ENCODE measurements at places on chromosomes 16 and 17.

- DNase-seq = no peak
Observed at GRCh38 chr17:34398990-34399389, 36.0 kb upstream of the CCL1 start.

- DNase-seq = peak; percentile 83
Observed at GRCh38 chr17:44350733-44351226, 5.7 kb downstream of the GRN start.

GRCh38 chr17:70929226-70929625 is 759.9 kb downstream of the KCNJ2 start:
- no peak for DNase-seq

DNA sequence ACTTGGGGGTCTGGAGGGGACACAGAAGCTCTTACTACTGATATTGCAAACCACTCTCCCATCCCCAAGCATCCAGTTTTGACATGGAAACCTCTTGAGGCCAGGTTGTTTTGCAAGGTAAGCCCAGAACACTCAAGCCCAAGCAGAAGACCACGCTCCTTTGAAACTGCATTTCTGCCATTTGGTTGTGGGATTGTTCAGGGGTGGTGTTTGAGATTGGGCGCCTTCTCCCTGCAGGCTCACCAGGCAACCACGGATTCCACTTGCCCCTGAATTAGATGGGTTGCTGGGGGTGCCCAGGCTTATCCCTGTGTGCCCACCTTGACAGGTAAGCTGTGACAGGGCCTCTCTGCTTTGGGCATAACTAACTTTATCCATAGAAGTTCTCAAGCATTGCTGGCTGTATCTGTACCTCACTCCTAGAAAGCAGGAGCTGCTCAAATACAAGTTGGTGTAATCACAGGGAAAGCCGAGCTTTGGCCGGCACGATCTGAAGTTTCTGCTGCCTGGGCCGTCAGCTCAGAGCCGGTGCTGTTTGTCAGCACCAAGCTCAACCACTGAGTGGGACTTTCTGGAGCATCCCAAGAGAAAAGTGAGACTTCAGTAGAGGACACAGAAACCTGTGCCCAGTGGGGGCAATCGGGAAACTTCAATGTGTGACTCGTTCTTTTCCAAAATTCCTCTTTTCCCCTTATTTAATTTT is 93.6 kb downstream of the CYLD start:
- DNase-seq = no peak

GRCh38 chr17:81563861-81564586 is 11.9 kb upstream of the FAAP100 start:
- no peak for DNase-seq

- DNase-seq = no peak
Observed at GRCh38 chr16:2656985-2657384, 25.3 kb upstream of the KCTD5 start.

GRCh38 chr17:7882629-7883028 is 6.0 kb upstream of the CHD3 start:
- DNase-seq = peak; percentile 42

DNA sequence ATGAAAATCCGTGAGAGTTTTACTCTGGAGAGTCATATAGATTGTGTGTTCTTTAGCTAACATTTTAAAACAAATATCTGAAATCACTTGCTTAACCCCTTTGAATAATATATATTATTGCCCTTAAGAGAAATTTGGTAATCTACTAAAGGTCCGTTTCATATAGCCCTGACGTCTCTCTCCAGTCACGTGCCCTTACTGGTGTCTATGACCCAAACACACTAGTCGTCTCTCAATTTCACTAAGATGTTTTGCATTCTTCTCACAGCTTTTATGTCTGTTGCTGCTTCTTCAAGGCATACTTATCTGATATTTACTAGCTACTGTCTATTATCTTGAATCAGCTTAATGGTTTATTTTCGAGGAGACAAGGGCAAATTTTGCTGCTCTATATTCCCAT is 409.9 kb downstream of the KCNJ18 start:
- no peak for DNase-seq

DNA sequence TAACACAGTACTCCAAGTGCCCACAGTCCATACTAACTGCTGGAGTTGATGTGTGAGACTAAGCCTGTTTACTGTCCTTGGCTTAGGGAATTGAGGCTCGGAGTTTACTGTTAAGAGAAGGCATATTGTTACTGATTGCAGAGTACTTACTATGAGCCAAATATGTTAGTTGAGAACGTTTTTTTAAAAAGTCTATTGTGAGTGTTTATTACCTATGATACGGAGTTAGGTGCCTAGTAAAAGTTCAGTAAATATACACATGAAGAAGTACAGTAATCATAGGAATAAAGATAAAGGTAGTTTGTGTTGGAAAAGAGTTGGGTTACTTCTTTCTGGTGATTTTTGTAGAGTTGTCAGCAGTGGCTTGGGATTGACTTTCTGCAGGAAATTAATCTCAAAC is 25.4 kb downstream of the ZNRF1 start:
- no peak for DNase-seq

- DNase-seq = no peak
Observed at GRCh38 chr17:48283907-48284306, 146.1 kb downstream of the SKAP1 start.

Data from NCI-H82 (cell line).